ENCODE measurements at places on chromosomes 7 and 10.

GRCh38 chr10:132921818-132922807 lies 20.3 kb downstream of the CFAP46 start:
- no peak for DNase-seq

DNA sequence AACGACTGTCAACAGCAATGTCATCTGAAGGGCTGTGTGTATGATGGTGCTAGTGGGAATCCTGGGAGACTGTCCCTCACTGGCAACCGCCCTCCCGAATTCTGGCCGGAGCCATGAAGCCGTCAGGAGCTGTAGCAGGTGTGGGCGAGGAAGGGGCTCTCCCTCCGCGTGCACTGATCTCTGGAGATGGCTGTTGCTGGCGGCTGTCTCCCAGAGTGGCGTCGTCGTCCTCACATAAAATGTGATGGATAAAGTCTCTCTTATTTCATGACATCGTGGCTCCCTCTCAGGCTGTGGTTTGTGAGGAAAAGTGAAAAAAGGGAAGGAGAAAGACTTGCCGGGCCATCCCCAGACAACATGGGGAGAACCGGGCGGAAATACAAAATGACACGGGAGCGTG lies 216.5 kb downstream of the DNAJB6 start:
- no peak for DNase-seq

DNA sequence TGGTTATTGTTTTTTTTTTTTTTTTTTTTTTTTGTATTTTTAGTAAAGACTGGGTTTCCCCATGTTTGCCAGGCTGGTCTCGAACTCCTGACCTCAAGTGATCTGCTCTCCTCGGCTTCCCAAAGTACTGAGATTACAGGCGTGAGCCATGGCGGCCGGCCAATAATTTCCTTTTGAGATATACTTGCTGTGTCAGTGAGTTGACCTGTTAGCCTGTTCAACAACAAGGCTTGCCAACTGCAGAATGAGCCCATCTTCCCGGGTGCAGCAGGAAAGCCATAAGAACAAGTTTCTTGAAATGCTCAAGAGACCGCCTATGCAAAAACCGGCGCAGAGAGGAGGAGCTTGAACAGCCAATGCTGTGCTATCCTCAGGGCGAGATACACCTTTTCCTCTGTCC lies 112.5 kb downstream of the PRPF18 start:
- no peak for DNase-seq

- DNase-seq, result no peak
Measured at GRCh38 chr7:4085937-4086691, 596.0 kb upstream of the FOXK1 start.

GRCh38 chr10:124651402-124651891 lies 92.7 kb downstream of the FAM53B start:
- DNase-seq, result no peak

GRCh38 chr10:32882076-32882475 lies 76.0 kb downstream of the ITGB1 start:
- no peak for DNase-seq

GRCh38 chr7:11176985-11177555 lies 203.4 kb downstream of the PHF14 start:
- DNase-seq, result no peak

GRCh38 chr7:6442114-6442513 lies 5.6 kb downstream of the DAGLB start:
- DNase-seq, result no peak

DNA sequence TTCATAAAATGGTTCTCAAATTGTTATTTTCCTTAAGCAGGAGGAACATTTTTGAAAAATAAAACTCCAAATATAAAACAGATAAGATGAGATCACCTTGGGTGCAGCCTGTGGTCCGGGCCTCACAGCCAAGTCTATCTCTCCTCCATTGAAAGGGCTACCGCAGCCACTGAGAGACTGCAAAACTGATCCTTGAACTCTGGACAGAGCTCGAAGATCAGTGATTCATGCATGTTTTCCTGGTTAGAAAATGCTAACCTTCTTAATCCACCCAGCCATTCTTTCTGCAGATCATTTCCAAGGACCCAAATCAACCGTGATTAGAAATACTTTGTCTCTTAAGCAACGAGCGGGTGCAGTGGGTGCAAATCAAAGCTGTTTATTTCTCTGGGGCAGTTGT lies 378.8 kb downstream of the PLXDC2 start:
- no peak for DNase-seq

- no peak for DNase-seq
Measured at GRCh38 chr10:33287112-33287511, 47.4 kb downstream of the NRP1 start.

GRCh38 chr7:67983486-67983885 lies 986.9 kb downstream of the TYW1 start:
- no peak for DNase-seq

DNA sequence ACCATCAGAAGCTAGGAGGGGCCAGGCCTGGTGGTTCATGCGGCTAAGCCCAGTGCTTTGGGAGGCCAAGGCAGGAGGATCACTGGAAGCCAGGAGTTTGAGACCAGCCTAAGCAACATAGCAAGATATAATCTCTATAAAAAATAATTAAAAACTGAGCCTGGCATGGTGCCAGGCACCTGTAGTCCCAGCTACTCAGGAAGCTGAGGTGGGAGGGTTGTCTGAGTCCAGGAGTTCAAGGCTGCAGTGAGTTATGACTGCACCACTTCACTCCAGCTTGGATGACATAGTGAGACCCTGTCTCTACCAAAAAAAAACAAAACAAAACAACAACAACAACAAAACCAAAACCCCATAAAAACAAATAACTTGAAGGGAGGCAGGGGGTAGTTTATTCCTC lies 172.9 kb upstream of the FAM171A1 start:
- DNase-seq, result no peak

GRCh38 chr7:22181663-22182062 lies 175.3 kb downstream of the RAPGEF5 start:
- peak; percentile 31 for DNase-seq

- DNase-seq, result no peak
Measured at GRCh38 chr7:98630149-98630548, 13.1 kb downstream of the NPTX2 start.

GRCh38 chr7:28955718-28956607 lies 2.2 kb downstream of the TRIL start:
- DNase-seq, result peak; percentile 66

DNA sequence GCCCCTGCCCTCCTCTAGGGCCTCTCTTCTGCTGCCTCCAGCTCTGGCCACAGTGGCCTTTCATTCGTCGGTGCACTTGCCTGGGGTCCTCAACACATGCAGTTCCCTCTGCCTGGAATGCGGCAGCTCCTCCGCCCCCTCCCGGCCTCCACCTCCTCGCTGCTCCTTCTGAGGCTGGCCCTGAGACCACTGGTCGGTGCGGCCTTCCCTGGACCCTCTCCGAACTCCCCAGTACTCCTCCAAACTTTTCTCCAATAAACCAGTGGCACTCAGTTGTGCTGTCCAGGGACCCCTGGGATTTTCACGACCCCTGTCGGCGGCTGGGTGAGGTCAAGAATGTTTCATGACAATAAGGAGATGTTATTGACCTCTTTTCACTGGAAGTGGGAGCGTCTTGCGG lies 53.5 kb downstream of the BMS1 start:
- no peak for DNase-seq

GRCh38 chr7:64307254-64308015 lies 6.3 kb upstream of the ZNF736 start:
- peak; percentile 91 for DNase-seq

- DNase-seq, result no peak
Measured at GRCh38 chr7:49937608-49938007, 155.4 kb downstream of the ZPBP start.

- DNase-seq, result no peak
Measured at GRCh38 chr7:46301677-46302076, 380.6 kb upstream of the IGFBP3 start.

DNA sequence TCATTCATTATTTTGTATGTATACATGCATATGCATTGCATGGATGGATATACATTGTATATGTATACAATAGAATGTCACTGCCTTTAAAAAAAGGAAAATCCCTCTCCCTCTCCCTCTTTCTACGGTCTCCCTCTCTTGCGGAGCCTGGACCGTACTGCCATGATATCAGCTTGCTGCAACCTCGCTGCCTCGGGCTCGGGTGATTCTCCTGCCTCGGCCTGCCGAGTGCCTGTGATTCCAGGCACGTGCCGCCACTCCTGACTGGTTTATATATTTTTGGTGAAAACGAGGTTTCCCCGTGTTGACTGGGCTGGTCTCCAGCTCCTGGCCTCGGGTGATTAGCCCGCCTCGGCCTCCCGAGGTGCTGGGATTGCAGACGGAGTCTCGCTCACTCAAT lies 24.4 kb downstream of the IPMK start:
- DNase-seq, result no peak

DNA sequence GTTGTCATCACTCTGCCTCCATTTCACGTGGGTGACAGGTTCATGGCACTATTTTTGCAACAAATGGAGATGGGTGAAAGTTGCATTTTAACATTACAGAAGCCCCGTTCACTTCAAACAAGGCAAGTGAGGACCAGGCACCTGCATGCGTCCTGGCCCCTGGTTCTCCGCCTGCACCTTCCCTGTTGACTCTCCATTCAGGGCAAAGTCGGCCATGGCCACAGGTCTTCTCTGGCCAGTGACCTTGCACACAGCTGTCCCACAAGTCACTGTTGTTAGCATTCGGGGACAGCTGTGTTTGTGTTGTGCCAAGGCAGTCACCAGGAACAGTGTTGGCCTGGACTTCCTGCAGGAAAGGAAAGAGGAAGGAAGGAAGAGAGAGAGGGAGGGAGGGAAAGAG lies 554.9 kb downstream of the TCERG1L start:
- no peak for DNase-seq

- DNase-seq, result no peak
Measured at GRCh38 chr7:45080265-45080957, 8.4 kb downstream of the NACAD start.

DNA sequence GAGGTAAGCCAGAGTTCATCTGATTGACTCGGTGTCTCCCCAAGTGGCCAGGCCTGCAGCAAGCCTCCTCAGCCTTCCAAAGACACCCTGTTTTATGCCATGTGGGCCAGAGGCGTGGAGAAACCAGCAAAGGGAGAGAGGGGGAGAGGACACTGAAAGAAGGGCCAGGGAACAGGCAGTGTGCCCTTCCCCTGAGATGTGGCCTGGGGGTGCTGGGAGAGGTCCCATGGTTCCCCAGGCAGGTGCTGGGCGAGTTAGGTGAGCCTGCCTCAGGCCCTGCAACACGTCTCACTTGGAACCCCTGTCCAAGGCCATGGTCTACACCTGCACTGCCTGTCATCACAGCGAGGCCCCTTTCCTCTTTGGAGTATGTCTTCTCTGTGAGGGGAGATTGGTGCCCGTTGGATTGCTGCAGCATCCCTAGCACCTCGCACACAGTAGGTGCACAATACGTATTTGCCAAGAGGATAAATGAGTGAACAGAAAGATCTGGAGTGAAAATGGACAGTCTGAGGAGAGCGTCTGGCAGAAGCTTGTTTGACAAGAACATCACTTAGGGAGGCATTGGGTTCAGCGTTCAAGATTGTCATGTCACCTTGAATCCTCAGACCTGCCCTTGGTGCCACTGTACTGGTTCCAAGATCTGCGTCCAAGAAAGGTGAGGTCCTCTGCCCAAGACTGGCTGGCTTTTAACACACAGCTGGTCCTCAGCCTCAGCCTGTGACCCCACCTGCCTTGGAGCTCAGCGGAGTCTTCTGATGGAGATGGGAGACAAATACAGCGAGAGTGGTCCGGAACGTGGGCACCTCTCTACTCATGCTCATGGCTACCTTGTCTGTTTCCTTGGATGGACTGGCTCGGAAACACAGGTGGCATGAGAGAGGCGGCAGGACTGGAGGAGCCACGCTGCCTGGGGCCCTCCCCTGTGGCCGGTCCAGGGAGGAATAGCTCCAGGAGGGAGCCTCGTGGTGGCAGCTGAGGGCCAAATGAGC lies 39.8 kb upstream of the NUB1 start:
- no peak for DNase-seq

DNA sequence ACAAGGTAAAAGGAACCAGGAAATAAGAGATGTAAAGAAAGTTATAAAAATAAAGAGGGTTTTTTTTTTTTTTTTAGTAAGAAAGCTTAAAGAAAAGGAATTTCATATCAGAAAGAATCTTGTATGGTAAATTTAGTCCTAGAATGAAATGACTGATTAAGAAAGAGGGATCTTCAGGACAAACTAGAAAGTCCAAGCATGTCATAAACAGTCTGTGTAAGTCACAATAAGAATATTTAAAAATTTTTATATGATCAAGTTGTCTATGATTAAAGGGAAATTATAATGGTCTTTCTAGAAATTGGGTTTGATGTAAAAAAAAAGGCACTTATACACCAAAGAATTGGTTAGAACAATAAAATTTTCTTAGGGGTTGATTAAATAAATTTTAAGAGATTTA lies 289.5 kb downstream of the XPNPEP1 start:
- no peak for DNase-seq

- no peak for DNase-seq
Measured at GRCh38 chr7:128131731-128132130, 100.5 kb upstream of the LRRC4 start.

- DNase-seq, result no peak
Measured at GRCh38 chr7:100640517-100641440, 573 bp downstream of the TFR2 start.

- DNase-seq, result no peak
Measured at GRCh38 chr7:18082169-18082568, 54.5 kb upstream of the PRPS1L1 start.

- DNase-seq, result no peak
Measured at GRCh38 chr10:44886966-44887365, 24.2 kb upstream of the TMEM72 start.

DNA sequence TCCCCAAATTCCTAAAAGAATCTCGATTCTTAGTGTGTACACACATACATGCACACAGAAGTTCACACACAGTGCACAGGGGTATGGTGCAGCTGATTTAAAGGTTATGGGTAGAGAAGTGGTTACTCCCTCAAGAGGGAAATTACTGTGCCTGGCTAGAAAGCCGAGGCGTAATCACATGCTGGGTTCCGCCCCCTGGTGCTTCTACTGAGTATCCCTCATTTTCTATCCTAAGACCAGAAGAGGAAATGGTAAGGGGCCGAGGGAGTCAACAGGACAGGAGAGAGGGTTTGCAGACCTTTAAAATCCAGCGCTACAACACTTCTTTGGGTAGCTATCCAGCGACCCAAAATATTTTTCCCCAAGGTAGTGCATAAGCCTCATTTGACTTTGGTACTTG lies 147.3 kb upstream of the TMEM196 start:
- DNase-seq, result no peak

- no peak for DNase-seq
Measured at GRCh38 chr7:109996927-109997326, 1094.0 kb upstream of the LRRN3 start.

DNA sequence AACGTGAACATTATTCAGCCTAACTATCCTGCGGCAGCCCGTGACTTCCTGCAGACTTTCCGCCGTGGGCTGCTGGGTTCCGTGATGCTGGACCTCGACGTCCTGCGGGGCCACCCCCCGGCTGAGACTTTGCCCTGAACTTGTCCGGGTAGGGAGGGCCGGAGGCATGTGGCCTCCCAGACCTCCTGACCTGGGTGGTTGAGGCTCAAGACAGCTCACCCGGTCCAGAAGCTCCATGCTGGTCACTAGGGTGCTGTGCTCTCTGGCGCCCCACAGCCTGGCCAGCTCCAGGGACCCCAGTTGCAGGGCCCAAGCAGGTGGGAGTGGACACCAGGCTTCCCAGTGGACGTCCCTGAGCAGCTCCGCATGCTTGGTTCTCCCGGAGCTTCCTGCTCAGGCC lies 4.4 kb downstream of the SPRN start:
- no peak for DNase-seq
